Fibroblast of skin of left quadriceps (primary cell): ENCODE measurements at places on chromosomes 1 and 21.

DNA sequence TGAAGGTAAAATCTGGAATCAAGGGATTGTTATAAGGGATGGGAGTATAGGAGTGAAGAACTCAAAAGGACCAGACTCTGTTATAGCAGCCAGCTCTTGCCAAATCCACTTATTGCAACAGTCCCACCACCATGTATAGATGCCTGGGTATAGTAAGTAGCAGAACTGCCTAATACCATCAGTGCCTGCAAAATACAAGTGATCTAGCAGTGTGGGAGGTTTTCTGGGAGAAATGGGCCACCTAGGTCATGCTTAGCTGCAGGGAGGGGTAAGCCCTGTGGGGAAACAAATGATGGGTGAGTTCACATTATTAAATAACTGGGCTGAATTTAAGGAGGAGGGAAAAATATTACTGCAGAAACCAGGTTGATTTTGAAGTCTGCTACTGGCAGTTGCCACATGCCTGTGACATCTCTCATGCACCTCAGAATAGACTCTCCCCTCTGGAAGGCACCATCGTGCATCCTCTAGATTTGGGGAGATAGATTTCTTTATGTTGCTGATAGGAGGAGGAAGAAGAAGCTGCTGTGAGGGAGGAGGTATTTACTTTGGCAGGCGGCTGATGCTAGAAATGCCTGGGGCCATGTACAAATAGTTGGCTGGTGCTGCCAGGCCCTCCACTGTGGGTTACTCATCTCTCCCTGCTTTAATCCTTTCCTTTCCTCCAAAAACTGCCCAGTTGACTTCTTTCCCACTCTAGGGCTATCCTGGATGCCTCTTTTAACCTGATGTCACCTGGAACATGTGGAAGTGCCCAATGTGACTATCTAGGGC is 27.5 kb downstream of the HLX start:
- DNase-seq: no peak

GRCh38 chr1:243896313-243896712 is 46.3 kb upstream of the AKT3 start:
- DNase-seq: no peak

DNA sequence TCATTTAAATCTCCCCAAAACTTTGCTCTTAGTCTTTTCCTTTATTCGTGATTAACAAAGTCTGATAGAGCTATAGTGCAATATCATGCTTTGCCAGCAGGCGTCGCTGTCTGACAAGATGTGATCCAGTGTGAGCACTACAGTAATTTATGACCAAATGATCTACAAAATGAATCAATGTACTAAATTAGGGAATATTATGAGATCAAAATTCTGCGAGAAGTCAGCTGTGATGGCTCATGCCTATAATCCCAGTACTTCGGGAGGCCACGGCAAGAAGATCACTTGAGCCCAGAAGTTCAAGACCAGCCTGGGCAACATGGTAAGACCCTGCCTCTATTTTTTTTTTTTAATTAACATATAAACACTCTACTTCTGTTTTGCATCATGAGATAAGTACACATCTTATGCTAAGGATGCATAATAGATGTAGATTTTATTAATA is 3.6 kb upstream of the SPSB1 start:
- no peak for DNase-seq

GRCh38 chr1:20184481-20184900 is 1.4 kb upstream of the UBXN10 start:
- DNase-seq: no peak

DNA sequence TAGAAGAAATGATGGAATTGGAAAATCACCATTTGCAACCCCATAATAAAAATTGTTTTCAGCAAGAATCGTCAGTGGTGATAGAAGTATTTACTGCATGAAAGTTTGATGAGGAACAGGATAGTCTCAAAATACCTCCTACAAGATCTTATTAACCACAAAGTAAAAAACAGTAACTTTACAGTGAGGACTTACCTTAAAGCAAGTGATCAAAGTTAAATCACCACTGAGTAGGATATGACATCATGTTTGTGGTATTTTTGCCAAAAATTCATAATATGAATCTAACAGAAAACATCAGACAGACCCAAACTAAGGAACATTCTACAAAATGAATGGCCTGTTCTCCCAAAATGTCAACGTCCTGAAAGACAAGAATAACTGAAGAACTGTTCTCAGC is 19.9 kb downstream of the ALDH9A1 start:
- DNase-seq: no peak

GRCh38 chr1:229768232-229768631 is 142.2 kb downstream of the URB2 start:
- no peak for DNase-seq

DNA sequence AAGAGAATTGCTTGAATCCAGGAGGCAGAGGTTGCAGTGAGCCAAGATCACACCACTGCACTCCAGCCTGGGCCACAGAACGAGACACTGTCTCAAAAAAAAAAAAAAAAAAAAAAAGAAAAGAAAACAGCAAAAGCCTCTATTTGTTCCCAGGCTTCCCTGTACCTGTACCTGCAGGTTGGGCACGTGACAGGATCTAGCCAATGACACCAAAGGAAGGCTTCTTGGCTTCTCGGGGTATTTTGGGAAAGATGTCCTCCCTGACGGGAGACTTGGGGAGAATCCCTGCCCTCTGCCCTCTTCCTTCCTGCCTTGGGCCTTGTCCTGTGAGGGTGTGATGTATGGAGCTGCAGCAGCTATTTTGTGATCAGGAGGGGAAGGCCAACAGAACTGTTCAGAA is 22.8 kb downstream of the TMCO4 start:
- no peak for DNase-seq

DNA sequence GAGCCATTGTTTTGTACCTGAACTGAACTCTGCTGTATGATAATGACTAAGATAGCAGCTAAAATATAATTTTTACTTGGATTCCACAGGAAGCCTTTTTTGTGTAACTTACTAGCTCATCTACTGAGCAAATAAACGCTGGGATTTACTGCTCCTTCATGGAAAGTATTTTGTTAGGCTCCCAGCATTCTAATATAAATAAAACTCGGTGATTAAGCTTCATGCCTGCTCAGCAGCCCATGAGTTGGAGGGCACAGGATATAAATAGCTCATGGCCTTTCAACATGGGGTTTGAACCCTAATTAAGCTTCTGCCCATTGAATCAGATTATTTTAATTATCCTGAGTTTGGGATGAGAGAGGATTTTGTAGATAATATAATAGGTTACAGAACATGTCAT is 180.0 kb downstream of the PCP4 start:
- no peak for DNase-seq

DNA sequence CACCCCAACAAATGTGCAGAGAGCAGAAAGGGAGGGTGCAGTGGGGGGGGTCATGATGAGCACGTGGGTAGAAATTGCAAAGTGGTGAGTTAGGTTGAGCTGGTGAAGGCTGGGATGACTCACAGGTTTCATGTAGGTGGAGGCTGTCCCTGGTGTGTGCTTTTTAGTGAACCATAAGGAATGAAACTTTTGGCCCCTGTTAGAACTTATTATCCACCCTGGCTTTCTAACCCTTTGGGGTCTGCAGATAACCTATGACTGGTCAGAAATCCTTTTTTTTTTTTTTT is 46.9 kb downstream of the DOP1B start:
- DNase-seq: peak; percentile 54

DNA sequence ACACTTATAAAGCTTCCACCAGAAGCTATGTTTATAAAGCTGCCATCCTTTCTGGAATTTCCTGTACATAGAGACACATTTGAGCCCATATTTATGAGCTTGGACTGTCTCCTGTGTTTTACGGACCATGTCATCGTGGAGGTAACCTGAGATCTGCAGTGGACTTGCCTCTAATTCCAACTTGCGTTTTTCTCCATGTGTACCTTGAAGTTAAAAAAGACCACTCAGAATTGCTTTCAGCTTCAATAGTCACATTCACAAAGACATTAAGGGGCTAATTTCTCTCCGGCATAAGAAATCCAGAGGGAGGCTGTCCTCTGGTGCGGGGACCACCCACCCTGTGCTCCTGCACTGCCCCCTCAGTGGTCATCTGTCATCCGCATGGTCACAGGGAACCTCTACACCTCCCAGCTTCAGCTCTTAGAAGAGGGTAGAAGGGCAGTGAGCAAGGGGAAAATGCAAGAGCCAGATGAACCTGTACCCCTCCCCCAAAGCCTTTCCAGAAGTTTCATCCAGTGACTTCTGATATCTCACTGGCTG is 521.4 kb upstream of the CAMK1G start:
- no peak for DNase-seq

- no peak for DNase-seq
Measured at GRCh38 chr21:43190544-43190943, 21.7 kb downstream of the CRYAA start.

- DNase-seq: no peak
Measured at GRCh38 chr1:204314171-204314892, 45.4 kb downstream of the PLEKHA6 start.

- DNase-seq: peak; percentile 32
Measured at GRCh38 chr1:231702804-231703203, 76.2 kb downstream of the DISC1 start.

DNA sequence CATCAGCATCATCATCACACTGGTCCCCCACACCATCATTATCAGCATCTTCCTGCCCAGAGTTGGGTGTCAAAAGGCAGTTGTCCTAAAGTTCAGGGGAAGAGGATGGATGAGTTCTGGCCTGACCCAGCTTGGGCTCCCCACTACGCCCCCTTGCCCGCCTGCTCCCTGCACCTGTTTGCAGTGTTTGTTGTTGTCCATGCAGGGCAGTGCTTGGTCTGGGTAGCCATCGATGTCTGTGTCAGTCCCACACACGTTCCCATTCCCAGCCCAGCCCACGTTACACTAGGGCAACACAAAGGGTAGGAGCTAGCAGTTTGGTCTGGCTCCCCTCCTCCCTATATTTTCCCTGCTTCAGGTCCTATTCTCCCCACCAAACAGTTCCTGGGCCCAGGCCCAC is 6.8 kb downstream of the THBS3 start:
- no peak for DNase-seq

DNA sequence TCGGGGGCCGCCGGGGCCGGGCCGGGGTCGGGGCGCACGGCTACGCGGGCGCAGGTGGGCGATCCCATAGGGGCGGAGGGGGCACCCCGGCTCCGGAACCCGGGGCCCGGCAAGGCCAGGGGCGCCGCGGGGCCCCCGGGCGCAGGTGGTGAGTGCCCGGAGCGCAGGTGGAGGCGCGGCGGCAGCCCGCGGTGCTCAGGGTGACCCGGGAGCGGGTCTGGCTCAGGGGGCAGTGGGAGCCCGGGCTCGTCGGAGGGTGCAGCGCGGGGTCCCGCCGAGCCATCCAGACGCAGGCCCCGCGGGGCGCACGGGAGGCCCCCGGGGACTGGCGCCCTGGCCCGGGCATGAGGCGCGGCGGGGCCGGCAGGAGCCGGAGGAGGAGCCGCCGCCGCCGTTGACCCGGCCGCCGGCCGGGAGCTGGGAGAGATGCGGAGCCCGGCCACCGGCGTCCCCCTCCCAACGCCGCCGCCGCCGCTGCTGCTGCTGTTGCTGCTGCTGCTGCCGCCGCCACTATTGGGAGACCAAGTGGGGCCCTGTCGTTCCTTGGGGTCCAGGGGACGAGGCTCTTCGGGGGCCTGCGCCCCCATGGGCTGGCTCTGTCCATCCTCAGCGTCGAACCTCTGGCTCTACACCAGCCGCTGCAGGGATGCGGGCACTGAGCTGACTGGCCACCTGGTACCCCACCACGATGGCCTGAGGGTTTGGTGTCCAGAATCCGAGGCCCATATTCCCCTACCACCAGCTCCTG is 489 bp downstream of the CELSR2 start:
- DNase-seq: no peak

GRCh38 chr1:201641524-201642253 is 102.8 kb downstream of the NAV1 start:
- no peak for DNase-seq

DNA sequence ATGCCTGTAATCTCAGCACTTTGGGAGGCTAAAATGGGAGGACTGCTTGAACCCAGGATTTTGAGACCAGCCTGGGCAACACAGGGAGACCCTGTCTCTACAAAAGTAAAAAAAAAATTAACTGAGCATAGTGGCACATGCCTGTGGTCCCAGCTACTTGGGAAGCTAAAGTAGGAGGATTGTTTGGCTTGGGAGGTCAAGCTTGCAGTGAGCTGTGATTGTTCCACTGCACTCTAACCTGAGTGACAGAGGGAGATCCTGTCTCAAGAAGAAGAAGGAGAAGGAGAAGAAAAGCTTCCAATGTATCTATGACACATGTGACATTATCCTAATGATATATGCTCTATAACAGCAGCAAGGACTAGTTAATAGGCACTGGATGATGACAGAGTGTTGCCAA is 20.1 kb upstream of the ARHGAP29 start:
- DNase-seq: no peak

DNA sequence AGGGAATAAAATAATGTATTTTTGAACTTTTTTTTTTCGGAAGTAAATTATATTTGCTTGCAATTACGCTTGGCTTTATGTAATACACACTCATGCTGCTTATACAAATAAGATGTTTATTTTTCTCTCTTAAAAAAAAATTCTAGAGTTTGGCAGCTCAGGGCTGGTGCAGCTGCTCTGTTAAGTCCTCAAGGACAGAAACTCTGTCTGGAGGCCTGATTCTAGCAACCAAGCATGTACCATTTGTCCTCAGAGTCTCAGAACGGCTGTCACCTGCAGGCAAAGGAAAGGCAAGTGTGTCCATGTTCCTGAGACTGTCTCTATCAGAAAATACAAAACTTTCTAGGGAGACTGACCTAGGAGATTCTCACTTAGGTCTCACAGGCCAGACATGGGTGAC is 23.2 kb upstream of the CLDN17 start:
- DNase-seq: no peak

- DNase-seq: no peak
Measured at GRCh38 chr1:3326516-3327388, 127.7 kb upstream of the ARHGEF16 start.

DNA sequence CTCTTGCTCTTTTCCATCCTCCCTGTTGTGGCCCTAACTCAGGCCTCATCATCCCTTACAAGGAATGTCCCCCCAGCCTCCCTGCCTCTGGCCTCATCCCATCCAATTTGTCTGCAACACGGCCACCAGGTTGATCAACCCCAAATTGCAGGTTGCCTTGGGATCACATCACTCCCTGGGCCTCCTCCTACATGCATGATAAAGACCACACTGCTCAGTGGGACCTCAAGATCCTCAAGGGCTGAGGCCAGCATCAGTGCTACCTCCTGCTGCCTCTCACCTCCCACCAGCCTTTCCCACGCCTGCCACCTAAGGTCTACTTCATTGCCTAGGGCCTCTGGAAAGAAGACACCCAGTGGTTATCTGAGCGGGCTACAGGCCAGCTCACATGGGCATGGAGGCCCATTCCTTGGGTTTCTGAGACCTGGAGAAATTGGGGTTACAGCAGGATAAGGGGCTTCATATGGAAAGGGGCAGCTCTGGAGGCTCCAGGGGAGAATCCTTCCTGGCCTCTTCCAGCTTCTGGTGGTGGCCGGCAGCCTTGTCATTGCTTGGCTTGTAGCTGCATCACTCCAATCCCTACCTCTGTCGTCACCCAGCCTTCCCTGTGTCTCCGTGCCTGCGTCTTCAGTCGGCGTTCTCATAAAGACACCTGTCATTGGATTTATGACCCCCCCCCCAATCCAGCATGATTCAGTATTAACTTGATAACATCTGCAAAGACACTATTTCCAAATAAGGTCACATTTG is 60.5 kb downstream of the KLHDC7A start:
- DNase-seq: no peak
